ENCODE measurements at places on chromosomes 7 and 10.
A peak's percentile ranks its signal among the peaks of the same experiment; 100 is the strongest.

- DNase-seq = no peak
These were observed 205.1 kb downstream of the CACNB2 start for GRCh38 chr10:18345308-18345707.

DNA sequence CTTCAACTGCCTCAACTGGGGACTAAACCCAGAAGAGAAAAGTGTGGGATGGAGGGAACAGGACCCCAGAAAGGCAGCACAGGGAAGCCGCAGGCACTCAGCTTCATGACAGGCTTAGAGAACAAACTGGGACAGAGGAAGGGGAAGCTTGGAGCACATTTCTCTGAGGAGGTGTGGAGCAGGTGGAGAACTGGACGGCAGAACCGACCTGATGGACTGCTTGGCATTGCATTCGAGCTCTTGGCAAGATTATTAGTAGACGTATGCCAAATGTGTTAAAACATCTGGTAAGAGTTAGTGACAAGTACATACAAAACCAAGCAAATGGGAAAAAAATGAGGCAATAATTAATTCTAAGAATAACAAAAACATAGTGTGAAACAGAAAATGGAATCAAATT is 335.7 kb downstream of the SFMBT2 start:
- DNase-seq = no peak

DNA sequence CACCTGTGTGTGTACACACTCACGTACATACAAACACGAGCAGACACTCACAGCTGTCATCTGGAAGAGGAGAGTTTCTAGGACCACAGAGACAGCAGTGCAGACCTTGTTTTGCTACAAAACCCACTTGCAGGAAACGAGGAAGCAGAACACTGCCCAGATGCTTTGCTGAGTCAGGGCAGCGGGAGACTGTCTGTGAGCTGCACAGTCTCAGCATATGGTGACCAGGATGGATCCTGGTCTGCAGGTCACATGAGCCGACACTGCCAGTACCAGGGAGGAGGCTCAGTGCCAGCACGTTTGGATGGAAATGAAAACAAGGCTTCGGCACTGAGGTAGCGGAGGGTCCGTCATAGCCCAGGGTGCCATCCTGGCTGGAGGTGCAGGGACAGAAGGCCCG is 117.6 kb upstream of the DPP6 start:
- DNase-seq = no peak

GRCh38 chr7:79132844-79133451 is 320.5 kb downstream of the MAGI2 start:
- DNase-seq = no peak

GRCh38 chr10:100790761-100791208 is 45.4 kb downstream of the PAX2 start:
- no peak for DNase-seq

DNA sequence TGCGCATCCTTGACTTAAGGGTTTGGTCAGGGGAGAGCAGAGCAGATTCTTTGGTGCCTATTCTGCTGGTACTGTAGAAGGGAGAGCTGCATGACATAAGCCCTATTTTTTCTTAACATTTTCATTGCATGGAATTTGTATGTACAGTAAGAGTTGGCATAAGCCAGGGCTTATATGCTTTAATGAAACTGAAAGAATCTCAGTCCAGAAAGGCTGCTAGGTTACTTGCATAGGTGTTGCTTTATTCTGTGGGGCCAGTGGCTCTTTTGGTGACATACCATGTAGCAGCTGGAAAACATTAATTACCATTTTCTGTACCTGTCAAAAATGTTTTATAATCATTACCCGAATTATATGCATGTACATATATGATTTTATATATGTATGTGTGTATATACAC is 152.1 kb downstream of the LYZL1 start:
- no peak for DNase-seq

- no peak for DNase-seq
These were observed 123.6 kb downstream of the LYZL1 start for GRCh38 chr10:29412485-29412884.

GRCh38 chr10:11150879-11151415 is 133.3 kb downstream of the CELF2 start:
- DNase-seq = no peak

GRCh38 chr10:3807928-3808496 is 23.0 kb upstream of the KLF6 start:
- DNase-seq = no peak

GRCh38 chr7:157619753-157620525 is 283.1 kb downstream of the DNAJB6 start:
- DNase-seq = no peak

GRCh38 chr7:114086537-114086913 is 167.7 kb upstream of the PPP1R3A start:
- no peak for DNase-seq

DNA sequence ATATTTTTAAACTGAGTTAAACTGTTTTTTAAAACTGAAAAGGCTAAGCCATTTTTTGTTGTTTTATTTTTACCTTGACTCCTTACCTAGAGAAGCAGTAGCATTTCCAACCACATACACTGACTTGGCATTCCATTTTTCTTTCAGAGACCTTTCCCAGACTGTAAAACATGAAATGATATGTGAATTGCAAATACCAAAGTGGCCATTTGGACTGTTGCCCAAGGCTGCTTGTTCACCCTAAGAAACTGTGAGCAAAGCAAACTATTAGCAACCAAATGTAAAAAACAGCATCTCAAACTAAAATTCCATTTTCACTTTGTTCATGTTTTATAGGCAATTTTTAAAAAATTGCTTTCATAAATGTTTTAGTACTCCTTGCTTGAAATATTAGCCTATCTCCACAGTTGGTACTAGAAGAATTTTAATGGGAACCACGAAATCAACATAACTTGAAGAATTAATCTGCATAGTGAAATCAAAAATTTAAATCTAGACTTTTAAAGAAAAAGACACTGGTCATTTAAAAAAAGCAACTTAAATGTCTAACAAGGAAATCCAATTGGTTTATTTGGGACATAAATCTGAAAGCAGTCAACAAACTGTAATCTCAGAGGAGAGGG is 10.8 kb downstream of the UROS start:
- no peak for DNase-seq

DNA sequence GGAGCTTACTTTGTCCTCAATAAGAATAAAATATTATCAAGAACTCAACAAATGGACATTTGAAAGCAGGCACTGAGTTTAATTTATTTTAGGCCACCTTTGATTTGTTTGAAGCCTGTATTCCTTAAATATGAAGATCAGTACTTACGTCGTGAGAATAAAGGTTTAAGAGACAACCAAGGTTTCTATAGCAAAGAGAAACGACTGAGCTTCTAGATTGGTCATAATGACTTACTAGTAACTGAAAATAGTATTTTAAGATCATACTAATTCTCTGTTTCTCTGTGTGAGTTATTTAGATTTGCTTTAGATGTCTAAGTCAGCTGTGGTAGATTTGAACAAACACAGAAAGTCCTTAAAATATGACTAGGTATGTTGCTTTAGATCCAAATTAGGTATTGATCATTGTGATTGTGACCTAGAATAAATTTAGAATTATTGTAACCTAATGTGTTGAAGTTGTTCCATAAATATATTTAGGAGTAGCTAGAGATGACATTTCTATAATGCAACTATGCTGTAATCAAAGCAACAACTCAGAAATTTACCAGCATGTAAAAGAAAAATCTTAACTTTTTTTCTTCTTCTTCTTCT is 2.4 kb upstream of the GLCCI1 start:
- no peak for DNase-seq

DNA sequence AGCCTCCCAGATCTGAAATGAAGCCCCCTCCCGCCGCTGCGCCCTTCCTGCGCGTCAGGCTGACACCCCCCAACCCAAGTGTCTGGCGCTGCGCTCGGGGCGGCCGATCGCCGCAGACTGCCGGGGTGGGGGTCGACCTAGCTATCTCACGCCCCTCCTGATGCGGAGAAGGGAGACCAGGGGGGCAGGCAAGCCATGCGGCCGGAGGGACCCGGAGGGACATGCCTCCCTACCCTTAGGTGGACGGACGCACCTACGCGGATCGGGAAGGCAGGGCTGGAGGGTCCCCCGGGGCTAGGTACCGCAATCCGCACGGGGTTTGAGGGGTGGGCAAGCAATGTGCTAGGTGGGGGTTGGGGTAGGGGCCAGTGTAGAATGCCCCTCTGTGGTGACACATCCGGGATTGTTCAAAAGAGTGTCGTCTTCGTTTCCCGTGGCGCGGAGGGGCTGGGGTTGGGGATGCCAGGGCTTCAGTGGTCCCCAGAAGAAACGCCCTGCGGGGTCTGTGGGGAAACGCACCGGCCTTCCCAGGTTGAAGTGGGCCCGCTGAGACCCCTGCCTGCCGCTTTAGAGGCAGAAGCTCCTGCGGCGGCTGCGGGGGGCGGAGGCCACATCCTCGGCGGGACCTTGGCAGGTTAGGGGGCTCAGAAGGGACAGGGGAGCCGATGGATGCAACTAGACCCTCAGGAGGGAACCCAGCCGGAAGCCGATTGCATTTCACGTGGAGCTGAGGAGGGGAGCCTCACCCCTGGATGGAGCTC is 913 bp downstream of the ADCYAP1R1 start:
- no peak for DNase-seq

- peak; percentile 23 for DNase-seq
These were observed 737 bp downstream of the ZMIZ1 start for GRCh38 chr10:79069325-79070080.

DNA sequence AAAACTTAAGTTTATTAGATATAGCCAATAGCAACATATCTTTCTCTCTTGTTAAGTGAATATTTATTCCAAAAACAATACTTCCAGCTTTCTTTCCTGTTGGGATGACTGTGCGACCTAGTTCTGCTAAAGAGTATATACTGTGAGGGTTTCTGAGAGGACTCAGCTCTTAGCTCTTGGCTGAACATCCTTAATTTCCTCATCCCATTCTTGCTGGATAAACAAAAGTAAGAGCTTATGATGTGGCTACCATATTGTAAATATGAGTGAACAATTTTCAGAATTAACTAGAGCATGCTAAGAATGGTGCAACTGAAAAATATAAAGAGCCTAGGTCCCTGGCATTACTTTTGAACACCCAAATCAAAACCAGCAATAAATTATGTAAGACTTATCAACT is 279.5 kb upstream of the GNAI1 start:
- no peak for DNase-seq

DNA sequence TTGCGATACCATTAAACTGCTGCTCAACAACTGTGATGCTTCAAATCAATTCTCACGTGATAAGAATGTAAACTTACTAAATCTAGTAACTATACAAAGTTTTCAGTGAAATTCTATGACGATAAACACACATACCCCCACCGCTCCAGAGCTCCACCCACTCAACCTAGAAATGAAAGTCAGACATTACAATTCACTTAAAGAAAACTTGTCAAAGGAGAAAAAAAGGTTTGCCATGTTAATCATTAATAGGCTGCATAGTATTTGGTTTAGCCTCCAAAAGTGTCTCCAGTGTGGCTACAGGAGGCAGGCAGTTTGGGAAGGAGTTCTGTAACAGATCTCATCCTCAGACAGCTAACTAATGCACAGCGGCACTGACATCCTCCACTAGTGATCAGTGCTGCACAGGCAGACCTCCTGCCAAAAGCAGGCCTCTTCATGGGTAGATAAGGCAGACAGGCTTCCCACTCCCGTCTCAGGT is 3.1 kb downstream of the HERPUD2 start:
- DNase-seq = peak; percentile 69

- DNase-seq = no peak
These were observed 63.5 kb downstream of the RABGEF1 start for GRCh38 chr7:66804001-66804400.

GRCh38 chr7:27154901-27155815 is 1.3 kb downstream of the HOXA7 start:
- no peak for DNase-seq

- no peak for DNase-seq
These were observed 211.9 kb upstream of the SHH start for GRCh38 chr7:156024201-156024600.

- no peak for DNase-seq
These were observed 22.9 kb upstream of the C10orf105 start for GRCh38 chr10:71742301-71743088.

- no peak for DNase-seq
These were observed 270.1 kb downstream of the PTPRN2 start for GRCh38 chr7:158317238-158318205.

GRCh38 chr7:2139004-2139699 is 93.6 kb downstream of the MAD1L1 start:
- DNase-seq = no peak

- no peak for DNase-seq
These were observed 157.1 kb downstream of the PRKCQ start for GRCh38 chr10:6423004-6423403.

GRCh38 chr10:71245420-71246325 is 33.3 kb downstream of the UNC5B start:
- no peak for DNase-seq

- DNase-seq = peak; percentile 61
These were observed 7.7 kb upstream of the TRA2A start for GRCh38 chr7:23539494-23539907.

- no peak for DNase-seq
These were observed 258.2 kb downstream of the SDK1 start for GRCh38 chr7:3559278-3559677.

GRCh38 chr10:6053816-6054631 is 8.1 kb downstream of the IL2RA start:
- DNase-seq = peak; percentile 15

DNA sequence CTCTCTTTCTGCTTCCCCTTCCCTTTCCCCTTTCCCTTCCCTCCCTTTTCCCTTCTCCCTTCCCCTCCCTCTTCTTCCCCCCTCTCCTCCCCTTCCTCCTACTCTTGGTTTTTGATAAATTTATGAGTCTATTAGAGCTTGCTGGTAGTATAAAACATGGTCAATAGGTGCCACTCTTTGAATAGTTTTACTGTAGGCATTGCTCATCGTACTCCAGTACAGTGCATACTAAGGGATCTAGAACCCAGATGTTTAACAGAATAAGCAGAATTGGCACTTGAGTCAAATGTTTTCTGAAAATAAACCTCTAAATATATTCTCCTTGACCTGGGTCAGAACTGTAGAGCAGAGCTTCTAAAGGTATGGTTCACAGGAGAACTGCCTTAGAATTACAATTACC is 126.7 kb downstream of the SORCS3 start:
- DNase-seq = peak; percentile 2

GRCh38 chr10:100319707-100320402 is 10.2 kb downstream of the PKD2L1 start:
- DNase-seq = no peak

DNA sequence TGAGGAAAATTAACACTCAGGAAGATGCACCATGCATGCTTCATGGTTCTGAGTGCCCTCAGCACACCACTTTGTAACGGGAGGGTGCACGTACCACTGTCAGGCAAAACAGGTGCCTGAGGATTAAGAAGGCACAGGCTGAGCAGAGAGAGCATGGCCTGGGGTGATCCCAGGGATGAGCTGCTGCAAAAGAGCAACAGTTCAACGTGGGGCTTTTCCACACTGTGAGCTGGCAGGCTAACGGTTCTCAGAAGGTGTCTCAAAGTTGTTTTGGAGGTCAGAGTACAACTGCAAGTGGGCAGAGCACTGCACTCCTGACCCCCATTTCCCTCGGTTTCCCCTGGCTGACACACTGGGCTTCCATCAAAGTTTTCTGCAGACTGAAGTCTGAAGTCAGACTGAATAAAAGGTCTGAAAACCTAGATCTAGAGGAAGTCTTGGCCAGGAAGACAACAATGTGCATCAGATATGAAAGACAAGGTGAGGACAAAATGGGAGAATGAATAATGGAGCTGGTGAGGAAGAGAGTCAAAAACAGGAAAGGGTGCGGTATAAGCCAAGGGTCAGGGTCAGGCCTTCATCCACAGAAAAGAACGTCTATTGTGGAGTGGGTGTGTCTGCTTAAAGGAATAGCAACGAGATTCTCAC is 20.5 kb downstream of the ZNF438 start:
- no peak for DNase-seq

GRCh38 chr10:108684431-108684830 is 1238.9 kb downstream of the XPNPEP1 start:
- DNase-seq = no peak

GRCh38 chr10:74585231-74586087 is 240.9 kb upstream of the KAT6B start:
- peak; percentile 57 for DNase-seq

All from NAMALWA (cell line).